ENCODE measurements at places on chromosomes 16 and 17.

DNA sequence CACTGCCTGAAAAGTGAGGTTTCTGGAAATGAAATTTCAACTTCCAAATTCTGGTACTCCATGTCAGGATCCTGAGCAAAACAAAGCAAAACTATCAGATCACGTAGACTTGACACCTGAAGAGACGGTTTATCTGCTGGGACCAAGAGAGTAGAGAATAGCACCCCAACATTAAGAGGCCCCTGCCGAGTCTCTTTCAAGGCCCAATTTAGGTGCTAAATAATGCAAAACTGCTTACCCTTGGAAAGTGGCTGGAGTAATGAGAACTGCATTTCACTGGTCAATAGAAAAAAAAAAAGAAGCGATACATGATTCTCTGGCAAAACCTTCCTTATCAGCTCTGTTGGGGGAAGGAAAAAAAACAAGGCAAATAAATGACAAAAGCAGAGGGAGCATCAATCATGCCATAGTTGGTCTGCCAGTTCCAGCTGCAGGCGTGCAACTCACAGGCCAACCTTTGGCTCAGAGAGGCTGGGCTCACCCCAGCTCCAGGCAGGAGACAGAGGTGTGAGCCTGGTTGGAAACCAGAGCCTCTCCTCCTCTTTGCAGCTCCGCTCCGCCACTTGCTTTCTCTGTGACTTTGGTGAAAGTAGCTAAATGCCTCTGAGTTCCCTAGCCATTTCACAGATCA, 595.2 kb downstream of the TOX3 start:
- peak; percentile 57 for DNase-seq

DNA sequence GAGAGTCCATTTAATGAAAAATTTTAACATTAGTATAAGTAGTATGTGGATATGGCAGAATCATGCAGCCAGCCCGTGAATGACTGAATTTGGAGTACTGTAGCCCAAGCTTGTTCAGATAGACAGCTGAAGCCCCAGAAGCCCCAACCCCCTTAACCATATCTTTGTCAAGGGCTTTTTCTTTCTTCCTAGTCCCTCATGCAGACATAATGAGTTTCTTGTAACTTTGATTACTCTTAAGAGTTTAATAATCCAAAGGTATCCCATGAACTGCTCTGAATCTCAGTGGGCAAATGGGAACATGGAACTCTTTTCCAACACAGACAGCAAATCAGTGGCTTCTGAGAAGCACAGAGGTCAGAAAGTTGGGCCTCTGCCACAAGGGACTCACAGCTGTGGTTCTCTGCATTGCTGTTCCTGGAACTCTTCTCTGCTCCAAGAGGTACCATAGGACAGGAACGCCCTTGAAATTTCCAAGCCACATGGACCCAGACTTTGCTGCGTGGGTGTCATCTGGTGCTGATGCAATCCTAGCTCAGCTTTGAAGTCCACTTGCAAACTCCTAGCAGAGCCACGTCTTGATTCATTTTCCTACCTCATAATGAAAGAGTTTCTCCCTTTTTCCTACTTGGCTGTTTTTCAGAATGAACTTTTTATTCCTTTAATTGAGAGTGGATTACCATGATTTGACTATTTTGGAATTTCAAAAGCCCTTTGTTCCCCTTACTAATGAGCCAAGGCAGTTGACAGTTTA, 18.1 kb downstream of the LYRM1 start:
- peak; percentile 40 for DNase-seq

DNA sequence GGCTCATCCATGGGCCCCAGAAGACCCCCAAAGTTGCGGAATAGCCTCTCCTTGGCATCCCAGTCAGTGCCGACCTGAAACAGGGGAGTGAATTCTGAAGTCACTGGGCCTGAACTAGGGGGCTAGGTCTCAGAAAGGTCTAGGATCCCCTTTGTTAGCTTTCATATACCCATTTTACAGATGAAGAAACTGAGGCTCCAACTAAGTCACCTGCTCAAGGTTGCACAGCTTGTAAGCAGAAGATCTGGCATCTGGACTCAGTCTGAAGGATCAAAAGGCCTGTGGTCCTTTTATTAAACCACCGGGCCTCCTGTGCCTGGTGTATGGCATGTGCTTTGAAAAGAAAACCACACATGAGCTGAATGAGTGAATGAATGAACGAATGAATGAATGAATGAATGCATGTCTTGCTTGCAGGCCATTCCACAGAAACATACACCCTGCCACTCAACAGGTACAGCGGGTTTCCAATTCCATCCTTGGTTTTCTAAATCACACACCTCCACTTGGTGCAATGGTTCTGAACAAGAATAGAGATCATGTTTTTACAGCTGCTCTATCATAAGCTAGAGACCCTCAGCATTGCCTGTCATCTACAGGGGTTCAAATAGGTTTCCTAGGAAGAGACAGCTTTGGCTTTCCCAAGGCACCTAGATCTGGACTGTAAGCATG, 352.7 kb downstream of the XYLT1 start:
- DNase-seq: no peak

DNA sequence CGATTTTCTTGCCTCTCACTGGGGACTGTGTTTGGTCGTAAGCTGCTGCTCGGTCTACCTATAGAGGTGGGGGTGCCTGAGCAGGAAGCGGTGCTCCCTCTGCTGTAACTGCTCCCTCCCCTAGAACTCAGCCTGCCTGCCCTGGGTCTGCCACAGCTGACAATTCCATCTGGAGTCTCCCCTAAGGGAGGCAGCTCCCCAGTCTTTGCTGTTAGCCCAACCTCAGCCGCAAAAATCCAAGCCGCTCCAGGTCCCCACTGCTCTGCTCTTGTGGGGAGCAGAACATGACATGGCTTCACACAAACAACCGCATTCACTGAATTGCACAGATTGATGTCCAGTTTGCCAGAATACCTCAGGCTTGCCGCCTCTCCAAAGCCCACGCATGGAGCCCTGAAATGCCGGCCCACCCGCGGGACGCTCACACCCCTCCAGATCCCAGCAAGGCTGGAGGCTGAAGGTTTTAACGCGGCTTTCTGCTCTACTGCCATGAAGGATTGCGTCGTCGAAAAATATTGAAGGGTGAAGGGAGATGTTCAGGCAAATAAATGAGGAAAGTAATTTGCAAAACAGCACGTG, 221.5 kb upstream of the FOXF1 start:
- DNase-seq: no peak

DNA sequence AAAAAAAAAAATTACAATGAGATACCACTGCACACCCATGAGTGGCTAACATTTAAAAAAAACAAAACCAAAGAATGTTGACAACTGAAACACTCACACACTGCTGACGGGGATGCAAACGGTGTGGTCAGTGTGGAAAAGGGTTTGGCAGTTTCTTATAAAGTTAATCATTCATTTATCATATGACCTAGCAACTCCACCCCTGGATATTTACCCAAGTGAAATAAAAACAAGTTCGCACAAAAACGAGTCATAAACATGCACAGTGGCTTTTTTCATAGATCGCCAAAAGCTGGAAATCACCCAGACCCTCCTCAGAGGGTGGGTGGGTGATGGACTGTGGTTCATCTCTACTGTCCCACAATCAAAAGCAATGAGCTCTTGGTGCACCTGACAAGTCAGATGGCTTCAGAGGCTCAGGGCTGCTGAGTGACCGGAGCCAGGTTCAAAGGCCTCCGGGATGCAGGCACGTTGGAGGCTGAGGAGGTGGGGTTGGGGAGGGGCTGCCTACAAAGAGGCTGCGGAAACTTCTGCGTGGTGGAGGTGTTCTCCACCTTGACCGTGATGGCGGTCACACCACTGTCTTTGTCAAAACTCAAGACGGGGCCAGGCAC, 14.2 kb downstream of the RAB40B start:
- DNase-seq: peak; percentile 53

DNA sequence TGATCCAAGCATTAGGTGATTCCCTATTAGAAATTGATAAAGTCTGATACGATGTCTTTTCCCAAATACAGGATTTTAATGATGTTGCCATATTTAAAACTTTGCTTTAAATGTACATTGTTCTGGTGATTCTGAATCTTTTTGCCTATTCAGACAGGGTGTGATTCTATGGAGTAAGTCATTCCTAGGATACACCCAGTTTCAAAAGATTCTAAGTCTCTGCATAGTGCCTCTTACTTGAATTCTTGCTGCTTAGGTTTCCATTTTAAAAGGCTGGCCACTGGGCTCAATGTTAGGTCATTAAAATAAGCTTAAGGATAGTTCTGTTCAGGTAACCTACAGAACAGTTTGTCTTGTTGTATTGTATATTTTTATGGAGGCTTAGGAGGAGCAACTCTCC, 22.0 kb upstream of the ARL2BP start:
- no peak for DNase-seq

DNA sequence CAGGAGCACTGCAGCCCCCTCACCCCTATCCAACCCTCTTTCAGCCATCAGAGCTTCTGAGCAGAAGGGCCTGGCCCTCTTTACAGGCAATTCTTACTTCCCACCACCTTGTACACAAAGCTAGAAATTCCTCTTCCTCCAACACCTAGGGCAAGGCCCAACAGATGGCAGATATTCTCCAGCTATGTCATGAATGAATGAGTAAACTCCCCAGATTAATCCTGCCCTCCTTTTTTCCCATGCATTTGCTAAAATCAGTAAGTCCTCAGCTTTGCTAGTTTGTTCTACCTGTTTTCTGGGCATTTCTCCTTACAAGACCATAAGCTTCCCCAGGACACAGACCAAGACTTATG, 20.4 kb upstream of the MRPS23 start:
- no peak for DNase-seq

DNA sequence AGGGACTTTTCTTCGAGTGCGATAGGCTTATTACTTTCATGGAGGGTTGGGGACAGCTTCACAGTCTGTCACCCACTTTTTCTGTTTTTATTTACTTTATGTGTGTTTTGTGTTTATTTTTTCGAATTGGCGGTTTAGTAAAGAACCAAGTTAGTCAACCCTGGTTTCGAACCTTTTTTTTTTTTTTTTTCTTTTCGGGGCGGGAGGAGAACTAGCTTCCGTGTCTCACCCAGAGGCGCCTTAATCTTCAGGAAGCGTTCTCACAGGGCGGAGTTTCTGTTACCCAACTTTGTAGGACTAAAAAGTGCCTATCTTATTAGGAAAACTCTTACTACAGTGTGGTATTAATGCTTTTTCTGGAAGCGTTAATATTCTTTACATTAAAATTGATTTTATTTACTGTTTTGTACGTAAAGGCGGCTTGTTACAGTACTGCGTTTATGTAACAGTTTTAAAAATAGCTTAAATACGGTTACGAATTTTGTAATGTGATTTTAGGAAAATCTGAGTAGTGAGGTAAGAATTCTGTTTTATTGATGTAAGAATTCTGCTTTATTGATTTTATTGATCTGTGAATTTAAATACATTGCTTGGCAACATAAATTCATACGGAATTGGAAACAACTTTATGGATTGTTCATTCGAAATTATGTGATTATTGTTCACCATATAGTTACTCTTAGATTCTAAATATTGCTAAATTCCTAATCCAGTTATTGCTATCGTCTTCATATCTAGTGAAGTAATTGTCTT, 885 bp downstream of the ZNF207 start:
- peak; percentile 40 for DNase-seq

GRCh38 chr17:38572669-38573365, 32.9 kb downstream of the SRCIN1 start:
- DNase-seq: no peak

- DNase-seq: peak; percentile 57
Observed at GRCh38 chr17:48100591-48101011, 677 bp downstream of the CBX1 start.

GRCh38 chr16:87203060-87203656, 114.0 kb downstream of the C16orf95 start:
- DNase-seq: peak; percentile 49

DNA sequence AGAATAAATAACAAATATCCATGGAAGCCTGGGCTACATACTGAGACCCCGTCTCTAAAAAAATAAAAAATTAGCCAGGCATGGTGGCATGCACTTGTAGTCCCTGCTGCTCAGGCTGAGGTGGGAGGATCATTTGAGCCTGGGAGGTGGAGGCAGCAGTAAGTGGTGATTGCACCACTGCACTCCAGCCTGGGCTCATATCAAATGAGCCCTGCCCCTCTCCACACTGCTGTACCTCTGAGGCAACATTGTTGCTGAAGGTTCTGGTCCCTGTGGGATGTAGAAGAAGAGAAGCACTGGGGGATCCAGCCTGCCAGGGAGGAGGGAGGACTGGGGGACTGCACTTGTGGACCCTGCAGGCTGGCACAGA, 11.4 kb upstream of the ARHGAP23 start:
- DNase-seq: no peak

GRCh38 chr17:3691617-3692067, 4.3 kb downstream of the P2RX5 start:
- DNase-seq: no peak

- no peak for DNase-seq
Observed at GRCh38 chr17:4856271-4856936, 23.3 kb downstream of the MINK1 start.

- no peak for DNase-seq
Observed at GRCh38 chr16:67406111-67406971, 9.9 kb downstream of the ZDHHC1 start.

- no peak for DNase-seq
Observed at GRCh38 chr17:42541041-42541833, 5.2 kb downstream of the NAGLU start.

DNA sequence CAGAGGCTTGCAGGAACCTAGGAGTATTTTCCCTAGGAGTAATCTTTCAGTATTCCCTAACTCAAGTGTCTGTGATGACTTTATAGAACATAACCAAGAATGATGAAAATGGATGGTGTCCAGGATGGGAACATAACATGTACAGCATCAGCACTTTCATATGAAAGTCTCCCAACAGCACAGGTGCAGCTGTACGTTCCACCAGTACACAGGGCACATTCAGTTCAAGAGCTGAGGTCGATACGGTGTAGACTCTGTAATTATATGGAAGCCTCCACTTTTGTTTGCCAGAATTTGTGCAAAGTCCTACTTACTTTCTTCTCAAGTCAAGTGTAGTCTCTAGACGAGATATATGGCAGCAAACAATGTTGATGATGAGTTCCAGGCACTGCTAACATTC, 46.2 kb upstream of the CRYM start:
- no peak for DNase-seq

GRCh38 chr17:27585153-27585681, 45.8 kb upstream of the LGALS9 start:
- DNase-seq: no peak

- DNase-seq: peak; percentile 30
Observed at GRCh38 chr16:14672403-14672971, 21.6 kb downstream of the PLA2G10 start.

DNA sequence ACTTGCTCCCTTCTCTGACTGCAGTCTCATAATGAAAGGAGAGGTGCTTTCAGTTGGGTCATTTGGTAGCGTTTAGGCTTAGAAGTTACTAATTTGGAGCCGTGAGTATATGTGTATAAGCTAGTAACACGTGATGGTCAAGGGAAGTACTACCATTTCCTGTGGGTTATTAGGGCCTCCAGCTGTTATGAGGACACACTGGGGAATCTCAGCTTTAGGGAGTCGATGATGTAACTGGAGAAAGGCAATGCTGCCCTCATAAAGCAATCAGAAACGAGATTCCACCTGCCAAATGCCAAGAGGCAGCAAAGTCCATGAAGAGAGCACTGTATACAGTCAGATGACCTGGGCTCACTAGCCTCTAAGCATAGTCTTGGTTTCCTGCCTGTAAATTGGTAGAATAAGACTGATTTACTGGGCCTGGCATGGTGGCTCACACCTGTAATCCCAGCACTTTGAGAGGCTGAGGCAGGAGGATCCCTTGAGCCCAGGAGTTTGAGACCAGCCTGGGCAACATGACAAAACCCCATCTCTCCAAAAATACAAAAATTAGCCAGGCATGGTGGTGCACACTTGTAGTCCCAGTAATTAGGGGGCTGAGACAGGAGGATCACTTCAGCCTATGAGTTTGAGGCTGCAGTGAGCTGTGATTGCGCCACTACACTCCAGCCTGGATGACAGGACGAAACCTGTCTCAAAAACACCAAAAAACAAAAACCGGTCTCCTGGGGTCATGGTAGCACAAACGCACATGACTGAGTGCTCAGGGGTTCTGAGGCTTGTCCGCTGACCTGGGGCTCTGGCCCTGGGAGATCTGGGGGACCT, 53.0 kb downstream of the SF3B3 start:
- no peak for DNase-seq
